ENCODE measurements at places on chromosomes 3 and 15. TPM values are rescaled to one million over a fixed set of nuclear protein-coding genes. Genes with fewer than 3 reads are reported as not detected.

GRCh38 chr3:186815435-186815834 is 9.2 kb upstream of the RFC4 start:
- no peak for DNase-seq
- peaks cover 5% of the 10 kb centered on the region for H3K4me1 ChIP-seq
- no peak overlapping the region for H3K4me3 ChIP-seq
- H3K27ac ChIP-seq = no peak overlapping the region
- no peaks in the 10 kb centered on the region for H3K27me3 ChIP-seq

DNA sequence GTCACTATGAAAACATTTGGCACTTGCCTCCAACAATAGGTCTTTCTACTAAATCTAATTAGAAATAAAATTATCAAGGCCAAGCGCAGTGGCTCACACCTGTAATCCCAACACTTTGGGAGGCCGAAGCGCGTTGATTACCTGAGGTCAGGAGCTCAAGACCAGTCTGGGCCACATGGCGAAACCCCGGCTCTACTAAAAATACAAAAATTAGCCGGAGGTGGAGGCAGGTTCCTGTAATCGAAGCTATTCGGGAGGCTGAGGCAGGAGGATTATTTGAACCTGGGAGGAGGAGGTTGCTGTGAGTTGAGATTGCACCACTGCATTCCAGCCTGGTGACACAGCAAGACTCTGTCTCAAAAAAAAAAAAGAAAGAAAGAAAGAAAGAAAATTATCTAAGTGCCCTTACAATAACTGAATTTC is 1.6 kb upstream of the PLD1 start:
- no peak for DNase-seq
- no peaks in the 10 kb centered on the region for H3K36me3 ChIP-seq
- H3K4me3 ChIP-seq = no peak overlapping the region
- H3K27ac ChIP-seq = peak overlapping the region; percentile 100

GRCh38 chr3:109687626-109688025 is 350.3 kb upstream of the DPPA4 start:
- H3K4me3 ChIP-seq = no peak overlapping the region
- DNase-seq = no peak
- H3K27me3 ChIP-seq = no peaks in the 10 kb centered on the region
- H3K4me1 ChIP-seq = peaks cover 24% of the 10 kb centered on the region
- no peak overlapping the region for H3K27ac ChIP-seq
- no peaks in the 10 kb centered on the region for H3K36me3 ChIP-seq

DNA sequence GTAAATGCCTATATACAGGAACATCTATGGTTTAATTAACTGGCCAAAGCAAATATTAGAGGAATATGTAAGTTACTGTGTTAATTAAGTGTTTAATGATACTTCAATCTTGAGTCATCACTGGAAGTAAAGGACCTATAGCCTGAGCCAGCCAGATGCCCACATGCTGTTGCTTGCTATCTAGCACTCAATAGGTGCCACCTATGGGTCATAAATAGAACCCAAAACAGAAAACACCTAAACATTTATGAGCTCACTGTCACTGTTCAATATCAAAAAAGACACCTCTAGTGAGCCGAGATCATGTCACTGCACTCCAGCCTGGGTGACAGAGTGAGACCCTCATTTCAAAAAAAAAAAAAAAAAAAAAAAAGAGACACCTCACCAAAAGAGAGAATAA is 48.4 kb upstream of the IP6K2 start:
- H3K4me3 ChIP-seq = no peak overlapping the region
- H3K27ac ChIP-seq = no peak overlapping the region
- peaks cover 39% of the 10 kb centered on the region for H3K36me3 ChIP-seq
- DNase-seq = no peak
- H3K27me3 ChIP-seq = no peaks in the 10 kb centered on the region

- no peaks in the 10 kb centered on the region for H3K4me1 ChIP-seq
- H3K27me3 ChIP-seq = no peaks in the 10 kb centered on the region
- no peak overlapping the region for H3K27ac ChIP-seq
- H3K36me3 ChIP-seq = no peaks in the 10 kb centered on the region
Measured at GRCh38 chr3:76474632-76475031, 565.3 kb upstream of the ROBO2 start.

GRCh38 chr15:69145149-69145693 is 15.2 kb upstream of the GLCE start:
- no peaks in the 10 kb centered on the region for H3K4me1 ChIP-seq
- no peak for DNase-seq
- no peak overlapping the region for H3K27ac ChIP-seq
- H3K36me3 ChIP-seq = no peaks in the 10 kb centered on the region

GRCh38 chr3:153852355-153852754 is 268.8 kb upstream of the ARHGEF26 start:
- no peak overlapping the region for H3K27ac ChIP-seq
- DNase-seq = no peak
- no peaks in the 10 kb centered on the region for H3K27me3 ChIP-seq
- no peak overlapping the region for H3K4me3 ChIP-seq
- no peaks in the 10 kb centered on the region for H3K4me1 ChIP-seq

DNA sequence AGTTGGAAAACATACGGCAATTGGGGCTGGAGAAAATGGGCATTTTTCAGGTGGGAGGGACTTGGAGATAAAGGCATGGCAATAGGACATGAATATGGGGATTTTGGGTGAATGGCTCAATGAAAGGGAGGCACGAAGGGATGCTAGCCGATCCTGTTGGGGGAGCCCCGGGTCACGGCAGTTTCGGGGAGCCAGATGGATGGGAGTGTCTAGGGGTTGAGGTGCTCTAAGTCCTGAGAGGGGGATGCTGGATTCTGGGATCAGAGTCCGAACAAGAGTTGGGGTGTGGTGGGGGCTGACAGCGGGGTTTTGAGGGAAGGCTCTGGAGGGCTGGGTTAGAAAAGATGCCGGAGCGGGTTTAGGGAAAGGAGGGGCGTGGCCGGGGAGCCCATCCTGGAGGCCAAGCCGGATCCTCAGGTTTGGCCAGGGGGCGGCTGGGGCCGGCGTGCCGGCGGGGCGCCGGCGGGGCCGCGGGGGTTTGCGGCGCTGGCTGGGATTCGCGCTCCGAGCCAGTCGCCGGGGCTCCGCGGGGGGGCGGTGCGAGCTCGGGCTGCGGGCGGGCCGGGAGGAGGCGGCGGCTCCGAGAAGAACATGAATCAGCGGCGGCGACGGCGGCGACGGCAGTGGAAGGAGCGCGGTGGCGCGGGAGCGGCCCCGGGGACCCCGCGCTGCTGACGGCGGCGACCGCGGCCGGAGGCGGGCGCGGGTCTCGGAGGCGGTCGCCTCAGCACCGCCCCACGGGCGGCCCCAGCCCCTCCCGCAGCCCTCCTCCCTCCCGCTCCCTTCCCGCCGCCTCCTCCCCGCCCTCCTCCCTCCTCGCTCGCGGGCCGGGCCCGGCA is at the start of gene TYRO3:
Gene TYRO3 (plus strand): TSS at position 813 of the 839 bp plus-strand sequence. CDS start 46 bp downstream, outside the sequence.
- H3K27ac ChIP-seq = no peak within 1 kb of the TSS
- H3K4me3 ChIP-seq = peak within 1 kb of the TSS; percentile 72
- no peaks in the 10 kb centered on the region for H3K36me3 ChIP-seq
- H3K27me3 ChIP-seq = no peaks in the 10 kb centered on the region
- H3K4me1 ChIP-seq = peaks cover 25% of the 10 kb centered on the region

DNA sequence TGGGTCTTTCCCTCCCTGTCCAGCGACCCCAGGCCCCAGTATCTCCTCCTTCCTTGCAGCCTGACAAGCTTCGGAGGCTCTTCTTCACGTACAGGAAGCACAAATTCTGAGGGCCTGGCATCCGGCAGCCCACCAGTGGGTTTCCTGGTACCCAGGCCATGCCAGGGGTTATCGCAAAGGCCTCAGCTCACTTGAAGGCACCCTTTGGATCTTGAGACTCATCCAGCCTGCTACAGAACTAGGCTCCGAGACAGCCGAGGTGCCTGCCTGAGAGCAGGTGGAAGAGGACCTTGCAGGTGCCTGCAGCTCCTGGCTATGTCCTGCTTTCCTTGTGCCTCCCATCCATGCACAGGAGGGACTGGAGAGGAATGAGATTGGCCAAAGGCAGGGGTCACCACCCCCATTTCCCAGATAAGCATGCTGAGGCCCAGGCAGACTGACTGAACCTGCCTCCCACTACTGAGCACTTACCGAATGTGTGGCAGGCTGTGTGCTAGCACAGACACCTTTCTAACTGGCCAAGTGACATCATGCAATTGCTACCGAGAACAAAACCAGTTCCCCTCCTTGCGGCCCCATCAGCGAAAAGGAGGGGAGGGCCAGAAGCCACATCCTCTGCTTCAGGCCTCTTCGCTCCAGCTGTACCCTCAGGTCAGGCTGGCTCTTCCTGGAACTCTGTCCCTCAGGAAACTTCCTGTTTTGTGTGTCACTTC is 11.2 kb downstream of the SH2D7 start:
- peaks cover 5% of the 10 kb centered on the region for H3K4me1 ChIP-seq
- H3K27ac ChIP-seq = no peak overlapping the region
- H3K36me3 ChIP-seq = no peaks in the 10 kb centered on the region
- H3K27me3 ChIP-seq = no peaks in the 10 kb centered on the region

DNA sequence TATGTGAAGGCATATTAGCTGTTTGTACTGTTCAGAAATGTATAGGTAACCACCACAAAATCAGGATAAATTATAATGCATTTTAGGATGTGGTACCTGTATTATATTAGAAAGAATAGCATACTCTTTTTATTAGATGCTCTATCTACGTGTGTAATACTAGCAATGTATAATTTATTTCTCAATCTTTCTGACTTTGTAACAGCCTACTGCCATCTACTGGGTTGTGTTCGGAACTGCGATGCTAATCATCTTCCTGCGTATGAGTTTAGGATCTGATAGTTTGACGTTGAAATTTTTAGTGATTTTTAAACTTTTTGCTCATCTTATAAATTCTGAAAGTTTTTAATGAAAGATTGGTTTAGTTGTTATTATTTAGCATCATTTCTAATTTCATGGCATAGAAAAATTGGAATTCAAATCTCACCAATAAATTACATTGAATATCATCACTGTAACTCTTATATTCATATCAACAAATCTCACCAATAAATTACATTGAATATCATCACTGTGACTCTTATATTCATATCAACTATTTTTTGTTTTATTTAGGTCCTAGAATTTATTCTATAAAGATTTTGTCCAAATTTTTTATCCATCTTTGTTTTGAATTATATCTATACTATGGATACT is 322.7 kb upstream of the ZNF717 start:
- DNase-seq = no peak
- H3K27me3 ChIP-seq = no peaks in the 10 kb centered on the region
- no peak overlapping the region for H3K27ac ChIP-seq

- H3K4me3 ChIP-seq = no peak overlapping the region
- no peaks in the 10 kb centered on the region for H3K36me3 ChIP-seq
- H3K4me1 ChIP-seq = no peaks in the 10 kb centered on the region
- H3K27me3 ChIP-seq = no peaks in the 10 kb centered on the region
Measured at GRCh38 chr3:61194892-61195538, 56.2 kb downstream of the FHIT start.

GRCh38 chr3:132964266-132964665 is 73.9 kb upstream of the TMEM108 start:
- H3K27me3 ChIP-seq = peaks cover 3% of the 10 kb centered on the region
- no peak for DNase-seq
- H3K4me3 ChIP-seq = no peak overlapping the region
- no peaks in the 10 kb centered on the region for H3K36me3 ChIP-seq
- no peaks in the 10 kb centered on the region for H3K4me1 ChIP-seq
- H3K27ac ChIP-seq = no peak overlapping the region

DNA sequence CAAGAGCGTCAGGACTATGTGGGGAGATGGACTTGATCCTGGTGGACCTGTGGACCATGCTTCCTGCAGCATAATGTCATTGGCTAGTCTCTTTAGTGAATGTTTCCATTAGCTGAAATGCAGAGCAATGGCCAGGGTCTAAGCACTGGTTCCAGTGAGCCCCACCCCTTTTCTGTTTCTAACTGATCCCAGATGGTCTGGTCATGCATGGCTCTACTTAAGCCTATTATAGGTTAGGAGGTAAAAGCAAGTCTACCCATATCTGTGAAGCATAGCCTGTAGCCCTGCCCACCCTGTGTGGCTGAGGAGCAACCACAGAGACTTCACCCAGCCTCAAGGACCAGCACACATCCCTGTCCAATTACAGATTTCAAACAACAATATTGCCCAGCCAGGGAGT is 419.2 kb downstream of the ZNF385D start:
- H3K27me3 ChIP-seq = no peaks in the 10 kb centered on the region
- no peak overlapping the region for H3K27ac ChIP-seq
- DNase-seq = no peak
- H3K4me3 ChIP-seq = no peak overlapping the region

DNA sequence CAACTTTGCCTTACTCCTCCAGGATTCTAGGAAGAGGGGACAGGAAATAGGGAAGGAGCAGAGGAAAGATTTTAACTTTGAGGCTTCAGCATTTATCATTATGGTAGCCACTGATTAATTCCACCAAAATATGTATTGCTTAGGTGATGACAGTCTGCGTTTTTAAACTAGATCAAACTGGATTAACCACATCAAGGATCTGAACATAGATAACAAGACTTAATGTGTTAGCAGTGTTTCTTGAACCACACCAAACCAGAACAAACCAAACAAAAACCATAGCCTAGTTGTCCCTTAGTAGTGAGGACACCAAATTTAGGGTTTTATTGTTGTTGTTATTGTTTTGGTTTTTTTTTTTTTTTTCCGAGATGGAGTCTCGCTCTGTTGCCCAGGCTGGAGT is 113.5 kb upstream of the LMOD3 start:
- H3K4me1 ChIP-seq = no peaks in the 10 kb centered on the region
- H3K27ac ChIP-seq = no peak overlapping the region
- no peak overlapping the region for H3K4me3 ChIP-seq
- no peaks in the 10 kb centered on the region for H3K36me3 ChIP-seq
- H3K27me3 ChIP-seq = peaks cover 18% of the 10 kb centered on the region

- H3K27ac ChIP-seq = no peak overlapping the region
- no peaks in the 10 kb centered on the region for H3K27me3 ChIP-seq
- peaks cover 70% of the 10 kb centered on the region for H3K36me3 ChIP-seq
- H3K4me1 ChIP-seq = peaks cover 13% of the 10 kb centered on the region
- DNase-seq = no peak
- H3K4me3 ChIP-seq = no peak overlapping the region
Measured at GRCh38 chr3:123637131-123637530, 52.3 kb upstream of the HACD2 start.

DNA sequence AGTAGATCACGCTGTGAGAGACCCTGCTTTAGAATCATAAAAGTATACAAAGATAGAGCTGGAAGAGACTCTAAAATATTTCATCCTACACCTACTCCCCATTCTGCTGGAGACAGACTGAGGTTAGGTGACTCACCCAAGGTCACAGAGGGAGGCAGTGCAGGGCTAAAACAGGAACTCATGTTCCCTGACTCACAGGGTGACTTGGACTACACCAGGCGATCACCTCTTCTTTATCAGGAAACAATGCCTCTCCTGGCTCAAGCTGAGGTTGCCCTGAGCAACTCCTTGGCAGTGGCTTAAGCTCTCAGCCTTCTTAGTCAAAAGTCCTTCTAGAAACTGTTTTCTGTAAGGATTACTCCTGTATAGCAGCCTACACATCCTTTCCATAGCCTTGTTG is 26.4 kb upstream of the TNFAIP8L3 start:
- H3K36me3 ChIP-seq = no peaks in the 10 kb centered on the region
- H3K27ac ChIP-seq = peak overlapping the region; percentile 37
- peak; percentile 84 for DNase-seq
- H3K4me3 ChIP-seq = no peak overlapping the region
- peaks cover 19% of the 10 kb centered on the region for H3K4me1 ChIP-seq
- H3K27me3 ChIP-seq = no peaks in the 10 kb centered on the region

MAGI1 gene
- 66.6 TPM for total RNA-seq

ATP2C1 gene
- total RNA-seq = 97.5 TPM

SPINK8 gene
- not detected for total RNA-seq

TMCO5A gene
- total RNA-seq = not detected

CCR4 gene
- total RNA-seq = not detected

ARHGEF3 gene
- 22.7 TPM for total RNA-seq

DCBLD2 gene
- 278 TPM for total RNA-seq

ADGRG7 gene
- total RNA-seq = not detected

FAM107A gene
- total RNA-seq = not detected

CYP1A2 gene
- total RNA-seq = not detected

FOXB1 gene
- not detected for total RNA-seq

RHOV gene
- not detected for total RNA-seq
